ENCODE measurements at places on chromosomes 6 and 20.

GRCh38 chr20:10928841-10929421, 255.1 kb upstream of the JAG1 start:
- no peaks in the 10 kb centered on the region for H3K27me3 ChIP-seq
- H3K4me1 ChIP-seq = no peaks in the 10 kb centered on the region
- ATAC-seq = no peak
- H3K4me3 ChIP-seq = no peak overlapping the region
- H3K36me3 ChIP-seq = no peaks in the 10 kb centered on the region

DNA sequence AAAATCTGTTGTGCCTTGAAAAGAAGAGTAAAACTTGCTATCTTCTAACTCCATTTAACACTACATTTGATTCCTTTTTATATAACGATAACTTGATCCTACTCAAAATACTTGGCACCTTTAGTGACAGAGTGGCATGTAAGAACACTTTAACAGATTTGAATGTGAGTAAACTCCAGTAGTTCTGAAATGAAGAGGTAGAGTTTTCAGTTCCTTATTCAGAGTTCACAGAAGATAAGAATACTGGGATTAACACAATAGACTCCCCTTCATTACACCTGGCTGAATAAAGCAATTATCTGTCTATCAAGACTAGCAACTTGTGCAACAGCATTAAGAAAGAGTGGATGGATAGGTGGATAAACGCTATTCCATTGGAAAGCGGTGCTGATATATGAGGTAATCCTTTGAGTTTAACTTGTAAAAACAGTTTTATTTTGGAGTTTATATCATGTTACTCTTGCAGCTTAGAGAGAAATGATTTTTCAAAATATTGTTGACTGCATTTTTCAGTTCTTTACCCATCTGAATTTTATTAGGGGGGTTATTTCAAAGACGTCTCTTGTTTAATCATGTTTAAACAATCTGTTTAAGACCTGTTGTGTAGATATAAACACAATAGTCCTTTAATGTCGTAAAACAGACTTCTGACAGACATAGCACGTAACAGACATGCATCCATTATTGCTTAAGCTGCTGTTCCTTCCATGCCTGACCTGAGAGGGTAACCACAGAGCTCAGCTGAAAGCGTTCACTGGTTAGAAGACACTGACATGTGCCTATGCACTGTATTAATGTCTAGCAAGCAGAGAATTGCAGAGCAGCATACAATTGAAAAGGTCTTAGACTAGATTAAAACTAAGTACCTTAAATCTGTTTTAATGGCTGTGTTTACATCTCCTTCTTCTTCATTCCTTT, 102.4 kb upstream of the SUPT3H start:
- H3K36me3 ChIP-seq = no peaks in the 10 kb centered on the region
- ATAC-seq = no peak
- H3K4me1 ChIP-seq = no peaks in the 10 kb centered on the region
- no peak overlapping the region for H3K27ac ChIP-seq
- H3K27me3 ChIP-seq = peaks cover 5% of the 10 kb centered on the region
- H3K4me3 ChIP-seq = no peak overlapping the region

- H3K27ac ChIP-seq = no peak overlapping the region
- no peak for ATAC-seq
- no peaks in the 10 kb centered on the region for H3K4me1 ChIP-seq
Measured at GRCh38 chr20:15658295-15658694, 915.0 kb downstream of the KIF16B start.

- no peak for ATAC-seq
- peaks cover 40% of the 10 kb centered on the region for H3K4me1 ChIP-seq
- H3K4me3 ChIP-seq = no peak overlapping the region
- no peaks in the 10 kb centered on the region for H3K27me3 ChIP-seq
- no peaks in the 10 kb centered on the region for H3K36me3 ChIP-seq
Measured at GRCh38 chr6:168619560-168620314, 178.8 kb downstream of the SMOC2 start.

DNA sequence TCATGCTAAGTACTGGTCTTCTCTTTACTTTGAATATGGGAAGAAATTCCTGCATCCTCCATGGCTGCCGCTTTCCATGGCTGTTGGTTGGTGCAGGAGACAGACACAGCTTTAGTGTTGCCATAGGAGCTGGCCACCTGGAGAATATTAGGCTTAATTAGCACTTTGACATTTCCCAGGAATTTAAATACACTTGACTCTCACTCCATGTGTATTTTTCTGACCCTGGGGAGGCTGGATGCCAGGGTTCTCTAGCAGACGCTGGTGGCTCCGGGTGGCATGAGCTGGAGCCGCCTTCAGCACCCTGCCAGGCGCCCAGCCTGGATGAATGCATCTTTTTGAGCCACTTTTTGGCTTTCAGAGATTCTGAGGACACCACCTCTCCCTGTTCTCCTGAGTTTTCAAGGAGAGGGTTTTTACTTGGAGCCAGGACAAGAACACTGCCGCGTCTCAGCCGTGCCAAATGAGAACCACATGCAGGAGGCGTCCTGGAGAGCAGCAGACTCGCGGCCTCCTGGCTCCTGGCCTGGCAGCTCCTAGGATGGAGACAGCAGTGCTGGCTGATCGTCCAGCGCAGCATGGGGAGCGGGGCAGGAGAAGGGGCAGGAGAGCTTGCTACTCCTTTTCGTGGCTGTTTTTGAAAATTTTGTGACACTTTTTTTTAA, 258.8 kb downstream of the SMOC2 start:
- ATAC-seq = peak; percentile 84
- H3K4me3 ChIP-seq = no peak overlapping the region
- H3K36me3 ChIP-seq = no peaks in the 10 kb centered on the region

GRCh38 chr6:8758412-8758811, 323.1 kb upstream of the SLC35B3 start:
- no peak for ATAC-seq
- no peaks in the 10 kb centered on the region for H3K4me1 ChIP-seq
- H3K27me3 ChIP-seq = no peaks in the 10 kb centered on the region

GRCh38 chr6:9503111-9503761, 911.6 kb downstream of the TFAP2A start:
- no peak overlapping the region for H3K27ac ChIP-seq
- H3K36me3 ChIP-seq = no peaks in the 10 kb centered on the region
- no peaks in the 10 kb centered on the region for H3K4me1 ChIP-seq
- no peak for ATAC-seq
- no peaks in the 10 kb centered on the region for H3K27me3 ChIP-seq

DNA sequence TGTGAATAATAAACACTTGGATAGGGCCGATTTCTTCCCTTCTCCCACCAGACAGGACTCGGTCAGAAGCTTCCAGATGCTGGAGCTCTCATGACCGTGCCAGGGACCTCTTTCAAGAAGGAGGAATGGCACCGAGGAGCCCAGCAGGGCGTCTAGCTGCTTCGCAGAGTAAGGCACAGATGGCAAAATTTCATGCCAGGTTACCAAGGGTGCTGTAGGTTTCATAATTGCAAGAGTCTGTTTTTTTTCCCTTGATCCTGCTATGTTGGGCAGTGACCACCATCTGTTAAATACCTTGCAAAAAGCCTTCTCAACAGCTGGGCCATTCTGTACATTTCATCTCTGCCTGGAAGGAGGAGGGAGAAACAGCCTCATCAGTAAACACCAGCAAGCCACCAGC, 111.8 kb downstream of the EDN3 start:
- peaks cover 86% of the 10 kb centered on the region for H3K27me3 ChIP-seq
- H3K4me3 ChIP-seq = no peak overlapping the region
- no peak overlapping the region for H3K27ac ChIP-seq
- no peak for ATAC-seq

- H3K27me3 ChIP-seq = peaks cover 74% of the 10 kb centered on the region
- H3K36me3 ChIP-seq = no peaks in the 10 kb centered on the region
- no peaks in the 10 kb centered on the region for H3K4me1 ChIP-seq
- ATAC-seq = no peak
- no peak overlapping the region for H3K27ac ChIP-seq
Measured at GRCh38 chr20:57090590-57091560, 175.6 kb downstream of the BMP7 start.

DNA sequence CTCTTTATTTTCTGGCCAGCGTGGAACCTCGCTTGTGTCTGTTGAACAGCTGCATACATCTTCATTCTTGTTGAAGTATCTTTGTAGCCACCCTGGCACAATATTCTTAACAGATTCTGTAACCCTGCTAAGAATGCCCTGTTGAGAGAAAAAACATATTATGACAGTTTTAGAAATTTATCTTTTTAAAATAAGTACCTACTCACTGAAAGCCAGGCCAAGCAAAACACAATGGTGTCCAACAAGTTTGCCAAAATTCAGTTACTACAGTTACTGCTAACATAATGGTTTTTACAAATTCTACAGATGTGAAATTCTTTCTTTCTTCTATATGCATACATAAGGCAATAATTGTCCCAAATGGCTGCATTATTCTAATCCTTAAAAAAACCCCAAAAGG, 18.2 kb downstream of the NUP153 start:
- no peaks in the 10 kb centered on the region for H3K27me3 ChIP-seq
- peaks cover 29% of the 10 kb centered on the region for H3K36me3 ChIP-seq
- H3K4me1 ChIP-seq = no peaks in the 10 kb centered on the region
- no peak overlapping the region for H3K4me3 ChIP-seq
- H3K27ac ChIP-seq = no peak overlapping the region

DNA sequence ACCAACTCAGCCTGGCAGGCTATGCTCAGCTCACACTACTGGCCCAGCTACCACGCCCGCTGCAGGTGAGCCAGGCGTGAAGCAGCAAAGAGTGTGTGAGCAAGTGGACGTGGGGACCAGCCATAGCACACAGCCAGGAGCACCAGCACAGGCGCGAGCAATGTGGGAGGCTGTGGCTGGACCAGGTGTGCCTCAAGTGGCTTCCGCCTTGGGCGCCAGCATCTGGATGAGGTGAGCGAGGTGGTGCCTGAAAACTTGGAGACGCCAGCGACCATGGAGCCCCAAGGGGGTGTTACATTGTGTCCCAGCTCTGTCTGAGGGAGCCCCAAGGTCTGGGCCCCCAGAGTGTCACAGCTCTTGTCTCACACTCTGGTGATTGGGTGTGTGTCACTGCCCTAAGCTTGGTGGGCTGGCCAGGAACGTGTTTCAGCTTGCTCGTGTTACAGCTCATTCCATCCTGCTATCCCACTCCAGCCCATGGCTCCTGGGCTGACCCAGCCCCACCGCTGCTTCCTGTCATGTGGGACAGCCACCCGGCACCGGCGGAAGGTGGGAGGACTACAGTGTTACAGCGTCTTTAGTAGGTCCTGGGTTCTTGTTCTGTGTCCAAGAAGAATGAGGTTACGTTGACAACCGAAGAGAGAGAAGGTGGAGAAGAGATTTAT, 508.0 kb upstream of the MMS22L start:
- H3K36me3 ChIP-seq = no peaks in the 10 kb centered on the region
- no peak overlapping the region for H3K4me3 ChIP-seq
- no peak for ATAC-seq
- no peak overlapping the region for H3K27ac ChIP-seq
- H3K27me3 ChIP-seq = no peaks in the 10 kb centered on the region

GRCh38 chr20:51484141-51484815, 58.2 kb downstream of the NFATC2 start:
- no peak overlapping the region for H3K27ac ChIP-seq
- H3K27me3 ChIP-seq = no peaks in the 10 kb centered on the region
- peaks cover 16% of the 10 kb centered on the region for H3K4me1 ChIP-seq
- ATAC-seq = no peak

DNA sequence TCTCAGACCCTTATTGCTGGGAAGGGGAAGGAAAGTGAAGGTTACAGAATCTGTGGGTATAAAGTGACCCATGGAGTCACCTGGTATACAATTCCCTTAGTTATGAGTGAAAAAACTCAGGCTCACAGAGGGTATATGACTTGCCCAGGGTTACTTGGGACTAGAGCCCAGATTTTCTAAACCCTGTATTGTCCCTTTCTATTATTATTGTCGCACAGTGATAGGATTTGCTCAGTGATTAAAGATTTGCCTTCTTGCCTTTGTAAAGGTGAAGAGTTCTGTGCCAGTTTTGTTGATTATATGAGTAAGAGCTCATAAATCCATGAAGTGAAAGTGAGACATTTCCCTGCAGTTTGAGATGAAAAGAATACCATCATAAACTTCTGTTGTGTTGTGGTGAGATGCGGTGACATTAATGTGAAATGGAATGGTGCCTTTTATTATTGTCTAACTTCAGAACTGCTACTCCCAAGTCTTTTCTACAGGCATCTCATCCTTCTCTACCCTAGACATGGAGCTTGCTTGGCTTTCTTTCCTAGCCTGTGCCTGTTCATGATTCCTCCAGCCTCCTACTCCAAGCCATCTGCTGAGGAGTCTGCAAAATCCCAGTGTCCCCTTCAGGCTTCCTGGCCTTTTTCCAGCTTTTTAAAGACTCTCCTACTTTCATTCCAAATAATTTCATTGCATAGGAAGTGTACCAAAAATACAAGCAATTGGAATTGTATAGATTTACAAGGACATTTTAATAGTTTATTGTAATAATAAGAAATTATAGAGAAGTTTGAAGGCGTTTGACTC, 33.5 kb upstream of the ADIG start:
- H3K36me3 ChIP-seq = peaks cover 4% of the 10 kb centered on the region
- H3K27ac ChIP-seq = no peak overlapping the region
- ATAC-seq = no peak
- H3K4me1 ChIP-seq = peaks cover 3% of the 10 kb centered on the region
- no peak overlapping the region for H3K4me3 ChIP-seq
- H3K27me3 ChIP-seq = no peaks in the 10 kb centered on the region

DNA sequence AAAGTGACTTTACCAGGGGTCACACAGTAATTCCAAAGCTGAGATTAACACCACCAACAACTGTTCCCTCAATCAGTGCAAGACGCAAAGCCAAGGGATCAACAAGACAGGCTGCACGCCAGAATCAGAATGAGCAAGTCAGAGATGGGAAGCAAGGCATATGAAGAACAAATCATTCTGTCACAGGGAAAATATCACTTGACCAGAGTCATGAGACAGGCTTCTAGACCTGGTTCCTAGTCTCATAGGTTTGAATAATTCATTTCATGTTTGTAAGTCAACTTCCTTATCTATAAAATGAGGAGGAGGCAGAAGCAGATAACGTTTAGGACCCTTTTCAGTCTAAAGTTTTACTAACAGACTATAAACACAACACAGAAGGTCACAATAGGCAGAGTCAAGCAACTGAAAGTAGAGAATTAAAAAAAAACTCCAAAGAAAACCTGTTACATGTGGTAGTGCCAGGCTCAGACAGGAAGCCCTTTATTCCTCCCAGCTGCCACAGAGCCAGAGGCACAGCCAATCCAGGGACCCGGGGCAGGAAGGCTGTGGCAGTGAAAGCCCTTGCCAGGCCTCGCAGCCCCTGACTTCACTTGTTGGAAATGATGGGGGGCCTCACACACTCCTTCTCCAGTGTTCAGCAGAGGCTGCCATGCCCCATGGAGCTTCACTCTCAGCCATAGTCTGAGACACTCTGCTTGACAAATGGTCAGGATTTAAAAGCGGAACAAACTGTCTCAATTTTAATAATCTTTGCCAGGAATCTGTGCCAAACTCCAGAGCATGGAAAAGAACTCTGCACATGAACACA, 29.2 kb upstream of the DST start:
- H3K4me3 ChIP-seq = no peak overlapping the region
- no peak overlapping the region for H3K27ac ChIP-seq
- no peaks in the 10 kb centered on the region for H3K27me3 ChIP-seq
- ATAC-seq = peak; percentile 62
- no peaks in the 10 kb centered on the region for H3K36me3 ChIP-seq

Measured in gastroesophageal sphincter (tissue), 4 donors.